Central memory CD8-positive, alpha-beta T cell (primary cell): ENCODE measurements at places on chromosomes 2 and 18.

- no peak for DNase-seq
Measured at GRCh38 chr2:172908275-172908674, 167.4 kb upstream of the MAP3K20 start.

- DNase-seq = no peak
Measured at GRCh38 chr2:142877216-142877838, at the start of gene KYNU. Gene KYNU, plus strand, starts transcription at chr2:142877664. Its CDS starts 7,704 bp downstream, at chr2:142885368.

- DNase-seq = no peak
Measured at GRCh38 chr2:43441195-43441594, 154.6 kb downstream of the THADA start.

DNA sequence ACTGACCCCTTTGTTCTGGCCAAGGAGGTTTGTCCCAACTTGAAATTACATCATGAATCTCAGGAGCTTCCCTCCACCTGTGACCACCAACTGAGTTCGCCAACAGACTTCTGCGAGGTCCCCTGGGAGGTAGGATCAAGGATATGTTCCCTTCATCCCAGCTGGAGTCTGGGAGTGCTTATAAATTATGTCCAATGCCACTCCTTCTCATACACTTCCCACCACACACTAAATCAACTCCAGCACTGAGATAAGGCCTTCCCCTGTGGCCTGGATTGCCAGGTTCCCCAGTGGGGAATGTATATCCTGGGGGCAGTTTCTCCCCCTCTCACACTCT, 99.2 kb downstream of the RND3 start:
- DNase-seq = no peak

- no peak for DNase-seq
Measured at GRCh38 chr2:40199771-40200170, 252.1 kb downstream of the SLC8A1 start.
